ENCODE measurements at places on chromosomes 6 and 20.

DNA sequence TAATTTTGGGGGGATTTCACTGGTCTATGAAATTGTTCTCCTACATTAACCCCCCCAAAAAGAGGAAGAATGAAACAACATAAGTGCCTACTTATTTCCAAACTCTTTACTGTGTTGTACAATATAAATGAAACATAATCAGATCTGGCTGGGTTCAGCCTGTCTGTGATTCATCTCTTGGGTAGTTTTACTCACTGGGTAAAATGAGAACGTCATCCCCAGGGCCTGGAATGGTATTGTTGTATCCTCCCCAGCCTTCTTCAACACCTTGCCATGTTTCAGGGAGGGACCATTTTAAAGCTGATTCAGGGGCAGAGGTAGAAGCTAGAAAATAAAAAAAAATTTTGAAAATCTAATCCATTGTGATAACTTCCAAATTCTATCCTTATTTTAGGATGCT, 256.7 kb downstream of the PKHD1 start:
- DNase-seq, result no peak

DNA sequence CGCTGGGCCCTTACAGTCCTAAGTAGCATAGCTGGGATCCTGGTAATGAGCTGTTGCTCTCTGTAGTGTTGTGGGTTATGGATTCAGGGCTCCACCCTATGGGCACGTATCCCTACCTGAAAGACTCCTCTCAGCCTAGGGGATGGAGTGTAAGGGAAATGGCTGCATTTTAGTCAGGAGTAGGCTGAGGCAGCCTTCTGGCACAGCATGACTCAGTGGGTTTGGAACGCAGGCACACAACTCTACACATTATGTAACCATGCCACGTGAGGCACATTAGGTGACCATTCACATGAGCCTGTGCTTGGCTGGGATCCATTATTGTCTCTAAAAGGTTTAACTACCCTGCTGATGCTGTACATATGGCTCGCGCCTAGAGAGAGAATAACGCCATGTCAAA, 27.8 kb downstream of the HDDC2 start:
- no peak for DNase-seq

DNA sequence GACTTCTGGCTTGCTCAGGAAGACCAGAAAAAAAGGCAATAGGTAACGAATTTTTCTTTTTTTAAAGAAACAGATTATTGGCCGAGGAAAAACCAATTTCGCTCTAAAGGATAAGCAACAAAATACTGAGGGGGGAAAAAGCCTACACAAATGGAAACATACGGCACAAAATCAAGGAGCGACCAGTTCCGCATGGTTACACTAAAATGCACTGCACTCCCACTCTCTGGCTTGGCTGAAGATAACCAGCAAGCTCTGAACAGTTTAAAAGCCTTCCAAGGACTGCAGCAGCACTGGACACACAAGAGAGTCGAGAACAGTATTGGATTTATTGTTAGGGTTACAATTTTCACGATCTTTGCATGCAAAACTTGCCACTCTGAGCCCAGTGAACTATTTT, 881 bp upstream of the MAP7 start:
- DNase-seq, result no peak

DNA sequence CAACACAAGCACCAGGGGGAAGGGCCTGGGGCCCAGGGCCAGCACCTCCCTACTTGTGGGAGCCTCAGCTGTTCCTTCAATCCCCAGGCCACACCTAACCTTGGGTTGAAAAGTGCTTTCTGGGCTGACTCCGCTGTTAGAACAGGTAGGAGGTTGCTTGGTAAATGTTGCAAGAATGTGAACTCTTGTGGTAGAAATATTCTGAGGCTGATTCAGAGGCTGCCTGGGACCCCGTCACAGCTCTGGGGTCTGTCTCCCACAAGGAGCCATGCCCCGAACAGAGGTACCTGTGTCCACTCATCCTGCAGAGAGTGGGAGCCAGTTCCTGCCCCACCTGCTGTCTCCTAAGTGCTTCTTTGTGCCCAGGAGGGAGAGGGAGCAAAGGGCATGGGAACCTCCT, 14.4 kb upstream of the MAS1L start:
- DNase-seq, result no peak

- DNase-seq, result no peak
These were observed 220.4 kb downstream of the LY86 start for GRCh38 chr6:6808915-6809314.

Measured in vagina (tissue), 2 donors.